ENCODE measurements at places on chromosomes 5 and 9.

- no peak for DNase-seq
Measured at GRCh38 chr5:1750469-1750868, 49.2 kb downstream of the MRPL36 start.

- DNase-seq = no peak
Measured at GRCh38 chr5:135429301-135430134, 17.6 kb downstream of the DCANP1 start.

DNA sequence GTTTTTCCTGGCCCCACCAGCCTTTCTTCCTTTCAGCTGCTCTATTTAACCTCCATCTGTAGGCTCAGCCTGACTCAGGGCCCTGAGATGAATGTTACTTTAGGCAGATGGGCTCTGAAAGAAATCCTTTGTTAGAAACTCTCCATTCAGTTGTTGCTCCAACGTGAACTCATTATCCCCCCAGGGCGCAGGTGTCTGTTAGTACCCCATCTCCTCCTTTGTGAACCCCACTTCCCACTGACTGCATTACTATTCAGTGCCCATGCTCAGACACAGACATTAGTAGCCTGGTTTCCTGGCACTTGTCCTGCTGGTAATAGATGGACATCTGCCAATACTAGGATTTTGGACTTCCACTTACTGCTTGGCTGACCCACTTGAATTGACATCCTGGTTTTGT is 1271.6 kb downstream of the PTPRD start:
- no peak for DNase-seq

GRCh38 chr5:84862132-84862531 is 477.5 kb upstream of the EDIL3 start:
- no peak for DNase-seq

DNA sequence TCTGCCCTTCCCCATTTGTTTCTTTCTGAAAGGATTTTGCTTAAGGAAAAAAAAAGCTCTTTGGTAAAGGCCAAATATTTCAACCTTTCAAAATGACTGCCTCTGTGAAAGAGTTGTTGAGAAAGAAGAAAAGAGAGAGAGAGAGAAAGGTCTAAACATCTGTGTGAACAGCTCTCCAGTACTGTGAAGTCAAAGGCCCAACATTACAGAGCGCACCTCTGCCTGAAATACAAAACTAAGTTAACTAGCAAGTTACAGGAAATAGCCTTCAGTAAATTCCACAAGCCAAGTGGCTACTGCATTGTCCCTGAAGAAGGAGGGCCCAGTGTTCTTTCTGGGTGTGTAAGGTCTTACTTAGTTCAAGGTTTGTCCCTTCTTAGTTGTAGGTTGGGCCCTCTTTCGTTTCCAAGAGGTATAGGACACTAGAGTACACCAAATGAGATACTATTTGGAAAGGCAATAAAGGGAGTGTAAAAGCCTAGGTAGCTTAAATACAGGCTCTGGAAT is 104.4 kb downstream of the THBS4 start:
- no peak for DNase-seq

Data from activated naive CD8-positive, alpha-beta T cell treated with anti-CD3 and anti-CD28 coated beads, Interleukin-2, amount 50 U/mL, for 16 hours (primary cell).